ENCODE measurements at places on chromosomes 2 and 18.

DNA sequence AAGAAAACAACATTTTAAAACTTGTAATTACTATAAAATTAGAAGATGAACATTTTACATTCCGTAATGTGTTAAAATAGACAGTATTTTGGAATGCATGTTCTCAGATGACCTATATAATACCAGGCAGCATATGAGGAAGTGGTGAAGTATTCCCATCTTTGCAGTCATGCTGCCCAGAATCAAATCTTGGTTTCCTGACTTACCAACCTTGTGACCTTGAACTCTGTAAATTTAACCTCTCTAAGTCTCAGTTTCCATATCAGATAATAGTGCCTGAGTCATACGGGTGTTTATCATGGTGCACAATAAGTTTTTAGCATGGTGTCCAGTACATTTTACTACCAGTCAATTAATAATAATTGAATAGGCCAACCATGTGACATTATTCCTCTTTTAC lies 7.3 kb upstream of the GALM start:
- no peak for DNase-seq

DNA sequence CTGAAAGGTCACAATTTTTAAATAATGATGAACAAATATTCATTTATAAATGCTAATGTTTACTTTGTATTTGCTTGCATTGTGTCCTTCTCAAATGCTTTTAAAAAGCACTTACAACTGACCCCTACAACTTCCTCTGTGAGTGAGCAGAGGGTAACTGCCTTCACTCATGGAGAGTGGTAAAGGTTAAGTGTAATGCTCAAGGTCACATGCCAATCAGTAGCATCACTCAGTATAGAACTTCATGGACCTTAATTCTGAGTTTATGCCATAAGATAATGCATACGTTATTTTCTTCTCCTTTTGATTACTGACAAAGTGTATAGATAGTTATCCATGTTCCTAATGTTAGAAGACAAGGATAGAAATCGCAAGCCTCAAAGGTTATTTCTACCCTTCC lies 91.8 kb upstream of the SERTAD2 start:
- DNase-seq: no peak

- no peak for DNase-seq
These were observed 403.4 kb downstream of the RIT2 start for GRCh38 chr18:42712065-42712464.

DNA sequence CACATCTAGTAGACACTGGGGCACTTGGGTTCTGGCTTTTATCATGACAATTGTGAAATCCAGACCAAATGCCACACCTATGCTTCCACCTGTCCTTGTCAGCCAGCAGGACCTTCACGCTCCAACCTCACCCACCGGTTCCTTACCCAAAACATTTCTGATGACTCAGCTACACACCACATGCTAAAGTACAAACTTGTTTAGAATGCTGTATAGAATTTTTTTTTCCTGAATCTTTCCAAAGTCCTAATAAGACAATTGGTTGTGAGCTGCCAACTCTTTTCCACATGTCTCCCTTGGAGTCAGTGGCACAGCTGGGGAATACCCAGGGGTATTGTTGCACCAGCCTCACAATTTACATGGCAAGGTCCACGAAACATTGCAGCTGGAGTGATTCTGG lies 75.5 kb upstream of the LPIN2 start:
- DNase-seq: no peak

DNA sequence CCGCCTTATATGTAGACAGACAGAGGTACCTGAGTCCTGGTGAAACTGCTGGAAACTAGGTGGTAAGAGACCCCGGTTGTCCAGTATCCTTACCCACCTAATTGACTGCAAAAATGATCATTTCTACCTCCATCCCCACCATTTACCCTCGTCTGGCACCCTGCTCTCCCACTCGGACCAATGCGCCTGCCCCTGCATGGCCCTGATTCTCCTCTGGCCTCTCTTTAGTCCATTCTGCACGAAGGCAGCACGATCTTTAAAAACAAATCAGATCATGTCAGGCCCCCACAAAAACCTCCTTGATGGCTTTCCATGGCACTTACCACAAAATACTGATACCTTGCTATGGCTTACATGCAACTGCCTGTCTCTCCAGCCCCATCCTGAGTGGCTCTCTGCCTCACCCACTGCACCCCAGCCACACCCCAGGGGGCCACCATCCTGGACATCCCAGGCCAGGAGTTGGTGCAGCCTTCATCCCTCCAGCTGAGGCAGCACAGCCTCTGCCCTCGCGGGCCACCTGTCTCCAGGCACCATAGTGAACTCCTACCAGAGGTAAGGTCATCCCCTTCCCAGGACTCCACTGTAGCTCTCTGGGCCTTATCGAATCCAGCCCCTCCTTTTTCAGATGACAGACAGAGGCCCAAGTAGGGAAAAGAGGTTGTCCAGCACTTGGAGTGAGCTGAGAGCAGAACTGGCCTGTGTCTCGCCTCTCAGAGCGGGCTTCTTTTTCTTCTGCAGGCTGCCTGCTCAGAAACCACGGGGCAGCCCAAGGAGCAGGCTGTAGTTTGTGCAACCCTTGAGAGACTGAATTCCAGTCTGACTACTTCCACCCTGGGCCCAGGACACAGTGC lies 12.3 kb upstream of the CIB4 start:
- no peak for DNase-seq
